ENCODE measurements at places on chromosomes 16 and 17.

DNA sequence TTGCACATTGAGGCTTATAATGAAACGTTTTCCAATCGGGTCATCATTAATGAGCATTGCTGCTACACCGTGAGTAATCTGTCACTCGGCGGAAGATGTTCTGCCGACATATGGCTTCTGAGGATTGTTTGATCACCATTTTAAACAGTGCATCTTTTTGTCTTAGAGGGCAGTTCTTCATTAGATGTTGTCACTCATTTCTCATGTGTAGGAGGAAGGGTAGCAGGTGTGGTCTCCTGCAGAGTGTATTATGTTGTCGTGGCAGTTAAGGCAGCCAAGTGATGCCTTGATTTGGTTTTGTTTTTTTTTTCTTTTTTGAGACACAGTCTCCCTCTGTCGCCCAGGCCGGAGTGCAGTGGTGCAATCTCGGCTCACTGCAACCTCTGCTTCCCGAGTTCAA, 50.5 kb downstream of the SEC14L1 start:
- no peak for DNase-seq

DNA sequence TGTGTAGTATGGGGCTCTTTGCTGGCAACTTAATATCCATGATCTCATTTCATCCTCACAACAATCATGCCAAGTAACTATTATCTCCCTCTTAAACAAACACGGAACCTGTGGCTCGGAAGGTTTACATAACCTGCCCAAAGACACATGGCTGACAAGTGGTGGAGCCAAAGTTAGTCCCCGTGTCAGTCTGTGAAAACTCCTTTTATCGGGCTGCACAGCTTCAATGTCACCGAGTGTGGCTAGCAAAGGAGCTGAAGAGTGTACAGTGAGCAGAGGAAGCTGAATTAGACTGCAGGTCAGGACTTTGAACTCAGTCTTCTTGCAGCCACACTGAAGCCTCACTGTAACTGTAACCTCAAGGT, 80.3 kb downstream of the PARN start:
- no peak for DNase-seq

GRCh38 chr16:77838597-77839255, 50.4 kb downstream of the VAT1L start:
- DNase-seq: no peak

DNA sequence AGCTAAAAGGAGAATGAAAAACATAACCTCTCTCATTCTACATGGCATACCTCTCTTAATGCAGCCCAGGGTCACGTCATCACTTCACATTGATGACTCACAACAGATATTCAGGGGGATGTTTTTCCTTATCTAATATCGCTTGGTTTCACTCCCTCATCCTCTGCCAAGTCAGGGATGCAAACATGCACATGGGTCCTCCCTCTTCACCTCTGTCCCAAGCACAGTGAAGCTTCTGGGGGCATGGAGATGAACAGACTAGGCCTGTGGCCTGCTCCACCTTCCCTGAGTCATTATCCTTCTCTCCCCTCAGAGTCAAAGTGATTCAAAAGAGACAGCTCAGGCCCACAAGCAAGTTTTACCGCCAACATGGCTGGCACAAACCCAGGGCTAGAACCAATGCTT, 2.3 kb upstream of the MT2A start:
- DNase-seq: no peak

- no peak for DNase-seq
These were observed 25.2 kb downstream of the NME3 start for GRCh38 chr16:1745900-1746692.

DNA sequence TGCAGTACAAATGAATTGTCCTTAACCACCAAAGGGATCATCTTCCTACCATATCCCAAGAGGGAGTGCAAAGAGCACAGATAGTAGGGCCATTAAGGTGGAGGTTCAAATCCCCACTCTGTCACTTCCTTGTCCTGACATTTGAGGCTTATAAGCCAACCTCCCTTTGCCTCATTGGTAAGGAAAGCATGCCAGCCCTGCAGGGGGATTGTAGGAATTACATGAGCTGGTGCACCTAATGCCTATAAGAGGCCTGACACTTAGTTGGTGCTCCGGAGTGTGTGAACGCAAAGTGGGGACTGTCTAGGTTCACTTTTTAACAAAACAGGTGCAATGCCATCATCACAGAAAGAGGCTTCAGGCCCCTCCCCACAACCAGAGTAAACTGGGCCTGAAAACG, 374.4 kb downstream of the SNX29 start:
- DNase-seq: no peak

DNA sequence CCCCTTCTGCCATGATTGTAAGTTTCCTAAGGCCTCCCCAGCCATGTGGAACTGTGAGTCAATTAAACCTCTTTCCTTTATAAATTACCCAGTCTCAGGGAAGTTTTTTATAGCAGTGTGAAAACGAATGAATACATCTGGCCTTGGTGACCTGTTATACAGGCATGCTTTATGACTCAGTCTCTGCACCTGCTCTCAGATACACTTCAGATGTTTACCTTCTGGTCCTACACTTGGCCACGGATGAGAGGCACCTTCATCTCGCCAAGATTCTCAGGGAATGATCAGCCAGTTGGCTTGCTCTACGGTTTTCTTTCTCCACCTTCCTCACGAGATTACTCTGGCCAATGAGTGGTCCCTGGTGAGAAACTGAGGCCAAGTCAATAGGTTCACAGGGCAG, 304.7 kb downstream of the CA10 start:
- no peak for DNase-seq

GRCh38 chr17:27608328-27609230, 22.4 kb upstream of the LGALS9 start:
- DNase-seq: no peak

- no peak for DNase-seq
These were observed 4.6 kb downstream of the CCDC102A start for GRCh38 chr16:57531635-57532265.

Measured in GM19239 (cell line).